ENCODE measurements at places on chromosomes 2 and 18.

- DNase-seq, result no peak
Observed at GRCh38 chr18:10116574-10116973, 202.8 kb downstream of the VAPA start.

GRCh38 chr2:43946685-43947084, 49.1 kb downstream of the LRPPRC start:
- no peak for DNase-seq

- DNase-seq, result no peak
Observed at GRCh38 chr2:199907008-199907714, 3.9 kb upstream of the C2orf69 start.

- DNase-seq, result no peak
Observed at GRCh38 chr2:5412001-5412400, 280.2 kb upstream of the SOX11 start.

DNA sequence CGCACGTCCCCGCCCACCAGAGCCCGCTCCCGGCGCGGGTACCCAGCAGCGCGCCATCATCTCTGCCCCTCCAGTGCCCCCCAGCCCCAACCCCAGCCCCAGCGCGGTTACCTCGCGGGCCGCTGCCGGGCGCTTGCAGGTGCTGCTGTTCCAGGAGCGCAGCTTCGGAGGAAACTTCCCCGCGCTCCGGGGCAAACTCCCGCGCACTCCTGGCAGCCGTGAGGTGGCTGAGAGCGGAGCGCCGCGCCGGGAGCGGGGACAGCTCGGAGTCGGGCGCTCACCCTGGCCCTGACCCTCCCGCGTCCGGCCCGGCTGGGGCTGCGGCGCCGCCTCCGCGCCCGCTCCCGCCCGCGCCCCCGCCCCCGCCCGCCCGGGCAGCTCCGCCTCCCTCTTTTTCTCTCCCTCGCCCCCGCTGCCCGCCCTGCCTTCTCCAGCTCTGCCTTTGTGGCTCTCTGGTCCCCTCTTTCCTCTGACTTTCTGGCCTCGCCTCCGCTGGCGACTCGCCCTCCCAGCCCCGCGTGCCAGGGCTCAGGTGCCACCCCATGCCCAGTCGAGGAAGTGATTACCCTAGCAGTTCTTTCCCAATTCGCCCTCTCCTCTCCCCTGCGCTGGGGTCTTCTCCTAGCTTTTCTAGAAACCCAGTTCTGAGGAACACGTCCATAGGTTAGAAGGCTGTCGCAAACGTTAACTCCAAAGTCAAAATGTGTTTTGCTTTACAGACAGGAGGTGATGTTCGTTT, at the start of gene CHST9:
Gene CHST9 (minus strand): TSS at position 284 of the 739 bp plus-strand sequence. CDS start 42,499 bp downstream, outside the sequence.
- DNase-seq, result no peak

DNA sequence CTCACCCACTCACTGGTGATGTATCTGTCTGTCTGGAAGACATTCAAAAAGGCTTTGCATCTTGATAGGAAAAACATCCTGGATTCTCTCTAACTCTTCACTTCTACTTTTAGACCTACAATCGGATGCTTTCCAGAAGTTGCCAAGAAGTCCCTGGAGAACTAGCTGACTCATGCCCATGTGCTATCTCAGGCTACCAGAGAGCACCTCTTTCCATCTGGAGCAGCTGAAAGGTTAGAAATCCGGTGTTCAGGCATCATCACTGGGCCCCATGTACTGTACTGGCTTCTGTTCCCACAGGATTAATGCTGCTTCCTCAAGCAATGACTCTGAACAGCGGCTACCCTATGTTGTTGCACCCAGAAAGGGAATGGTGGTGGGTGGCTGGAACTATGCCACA, 259.0 kb downstream of the NBAS start:
- no peak for DNase-seq
